Thymus (tissue), 14 donors: ENCODE measurements at places on chromosomes 6 and 20. TPM values are rescaled to one million over a fixed set of nuclear protein-coding genes. Genes with fewer than 3 reads are reported as not detected.

The SLC22A2 gene
- not detected for total RNA-seq

GRCh38 chr20:64038224-64038564 is 2.2 kb downstream of the C20orf204 start:
- no peak for DNase-seq
- H3K4me3 ChIP-seq: peak overlapping the region; percentile 58
- peaks cover 77% of the 10 kb centered on the region for H3K4me1 ChIP-seq
- H3K27ac ChIP-seq: no peak overlapping the region

GRCh38 chr6:34969662-34970265 is 80.7 kb downstream of the ANKS1A start:
- no peak for DNase-seq
- no peaks in the 10 kb centered on the region for H3K27me3 ChIP-seq
- no peak overlapping the region for H3K27ac ChIP-seq
- no peak overlapping the region for H3K4me3 ChIP-seq

DNA sequence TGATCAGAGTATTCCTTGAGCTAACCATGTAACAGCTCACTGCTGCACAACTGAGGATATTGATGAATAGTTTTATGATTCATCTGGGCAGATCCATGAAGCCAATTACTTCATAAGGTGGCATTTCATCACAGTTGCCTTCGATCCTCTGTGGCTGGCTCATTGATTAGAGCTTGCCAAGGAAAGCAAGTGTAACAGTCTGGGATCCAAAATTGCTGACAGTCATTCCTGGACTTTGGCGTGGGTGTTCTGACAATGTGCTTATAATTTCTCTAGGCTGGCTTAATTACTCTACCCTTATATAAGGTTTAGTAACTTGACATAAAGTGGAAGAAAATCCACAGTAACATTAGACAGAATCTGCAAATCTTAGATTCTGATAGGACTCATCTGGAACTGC is 551.3 kb upstream of the CDH4 start:
- H3K36me3 ChIP-seq: no peaks in the 10 kb centered on the region
- H3K27ac ChIP-seq: no peak overlapping the region
- H3K4me1 ChIP-seq: no peaks in the 10 kb centered on the region
- H3K4me3 ChIP-seq: no peak overlapping the region

- DNase-seq: no peak
- no peaks in the 10 kb centered on the region for H3K27me3 ChIP-seq
- no peak overlapping the region for H3K4me3 ChIP-seq
- no peaks in the 10 kb centered on the region for H3K36me3 ChIP-seq
- peaks cover 16% of the 10 kb centered on the region for H3K4me1 ChIP-seq
These were observed 185.6 kb upstream of the CST7 start for GRCh38 chr20:24763386-24764026.

GRCh38 chr6:35391240-35391968 is 49.0 kb downstream of the PPARD start:
- no peaks in the 10 kb centered on the region for H3K4me1 ChIP-seq
- no peak for DNase-seq
- no peaks in the 10 kb centered on the region for H3K36me3 ChIP-seq
- no peak overlapping the region for H3K4me3 ChIP-seq
- H3K27me3 ChIP-seq: no peaks in the 10 kb centered on the region

DNA sequence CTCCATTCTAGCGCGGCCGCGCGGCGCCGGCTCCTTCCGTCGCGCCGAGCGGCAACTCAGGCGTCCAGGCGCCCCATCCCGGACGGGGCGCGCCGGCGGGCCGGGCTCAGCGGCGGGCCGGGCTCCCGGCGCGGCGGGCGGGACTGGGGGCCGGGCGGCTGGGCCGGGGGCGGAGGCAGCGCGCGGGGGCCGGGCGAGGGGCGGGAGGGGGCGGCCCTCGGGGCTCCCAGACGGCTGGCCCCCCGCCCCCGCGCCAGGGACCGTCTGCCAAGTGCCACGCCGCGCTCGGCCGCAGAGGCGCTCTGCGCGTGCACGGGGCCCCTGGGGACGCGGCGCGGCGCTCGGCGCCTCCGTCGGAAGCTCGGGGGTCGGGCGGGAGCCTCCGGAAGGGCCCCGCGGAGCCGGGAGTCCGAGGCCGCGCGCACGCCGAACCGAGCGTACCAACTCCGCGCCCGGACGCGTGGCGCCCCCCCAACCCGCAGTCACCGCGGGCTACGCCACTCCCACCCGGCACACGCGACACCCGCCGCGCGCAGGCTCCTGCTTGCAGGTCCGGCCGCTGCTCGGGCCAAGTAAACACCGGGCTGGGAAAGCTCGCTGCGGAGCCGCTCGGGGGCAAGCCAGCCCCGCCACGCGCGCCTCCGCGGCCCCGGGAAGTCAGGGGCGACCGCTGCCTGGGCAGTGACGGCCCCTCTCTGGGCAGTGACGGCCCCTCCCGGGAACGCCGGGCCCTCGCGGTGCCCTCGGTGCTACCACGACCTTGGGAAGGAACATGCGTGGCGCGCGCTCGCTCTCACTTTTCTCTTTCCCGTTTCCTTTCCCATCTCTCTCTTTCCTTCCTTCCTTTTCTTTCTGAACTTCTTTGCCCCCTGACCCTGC is at the start of gene PREX1:
PREX1 (minus strand) TSS at position 145 of the 879 bp plus-strand sequence; CDS start at position 6, 139 bp downstream.
- peak within 1 kb of the TSS; percentile 32 for H3K27ac ChIP-seq
- peaks cover 40% of the 10 kb centered on the region for H3K27me3 ChIP-seq
- H3K4me3 ChIP-seq: peak within 1 kb of the TSS; percentile 51
- no peak for DNase-seq
